Placental pericyte (primary cell): ENCODE measurements at places on chromosomes 12 and 14. TPM values are rescaled to one million over a fixed set of nuclear protein-coding genes. Genes with fewer than 3 reads are reported as not detected.

The ZNF385A gene
- 1.1 and 1.3 TPM in 2 replicates for total RNA-seq

The KCNC2 gene
- not detected in 2 replicates for total RNA-seq

The TMEM30B gene
- total RNA-seq, result not detected in 2 replicates

The SPRYD4 gene
- total RNA-seq, result 1.8 and 2.7 TPM in 2 replicates

The EFS gene
- 1.5 and 3.3 TPM in 2 replicates for total RNA-seq

The TEX22 gene
- total RNA-seq, result under 0.01 TPM in 1 of 2 replicates, not detected in the other

The RND1 gene
- total RNA-seq, result 0.44 TPM in 1 of 2 replicates, not detected in the other

The TMEM233 gene
- not detected in 2 replicates for total RNA-seq

The DENND5B gene
- total RNA-seq, result 20.3 and 24.9 TPM in 2 replicates

The ZC3H14 gene
- 55.8 and 97.1 TPM in 2 replicates for total RNA-seq

The EEA1 gene
- 21.9 and 24.5 TPM in 2 replicates for total RNA-seq

The SIX4 gene
- 6.3 and 16.6 TPM in 2 replicates for total RNA-seq

The KNTC1 gene
- total RNA-seq, result 4.8 and 62.3 TPM in 2 replicates

The RECQL gene
- total RNA-seq, result 42.5 and 122 TPM in 2 replicates

The RTL1 gene
- total RNA-seq, result not detected in 2 replicates

The DUSP6 gene
- total RNA-seq, result 170 and 424 TPM in 2 replicates

The PLD4 gene
- under 0.01 TPM in 1 of 2 replicates, not detected in the other for total RNA-seq

The FAM177A1 gene
- 34.6 and 38.7 TPM in 2 replicates for total RNA-seq

The BCL11B gene
- total RNA-seq, result not detected in 2 replicates

The BICDL1 gene
- not detected in 2 replicates for total RNA-seq

The TAS2R30 gene
- 7.4 and 9.2 TPM in 2 replicates for total RNA-seq

The MOAP1 gene
- total RNA-seq, result 9.3 and 12.9 TPM in 2 replicates

The PRR4 gene
- 1.5 and 2.0 TPM in 2 replicates for total RNA-seq

The POC1B gene
- 10.3 and 22.9 TPM in 2 replicates for total RNA-seq

The P2RX2 gene
- total RNA-seq, result not detected in 2 replicates

The DAD1 gene
- 227 and 324 TPM in 2 replicates for total RNA-seq

The C12orf50 gene
- total RNA-seq, result not detected in 2 replicates

The GPX2 gene
- total RNA-seq, result not detected in 2 replicates
